ENCODE measurements at places on chromosomes 2 and 18.

GRCh38 chr2:86357392-86357963 lies 20.1 kb upstream of the REEP1 start:
- DNase-seq: no peak

DNA sequence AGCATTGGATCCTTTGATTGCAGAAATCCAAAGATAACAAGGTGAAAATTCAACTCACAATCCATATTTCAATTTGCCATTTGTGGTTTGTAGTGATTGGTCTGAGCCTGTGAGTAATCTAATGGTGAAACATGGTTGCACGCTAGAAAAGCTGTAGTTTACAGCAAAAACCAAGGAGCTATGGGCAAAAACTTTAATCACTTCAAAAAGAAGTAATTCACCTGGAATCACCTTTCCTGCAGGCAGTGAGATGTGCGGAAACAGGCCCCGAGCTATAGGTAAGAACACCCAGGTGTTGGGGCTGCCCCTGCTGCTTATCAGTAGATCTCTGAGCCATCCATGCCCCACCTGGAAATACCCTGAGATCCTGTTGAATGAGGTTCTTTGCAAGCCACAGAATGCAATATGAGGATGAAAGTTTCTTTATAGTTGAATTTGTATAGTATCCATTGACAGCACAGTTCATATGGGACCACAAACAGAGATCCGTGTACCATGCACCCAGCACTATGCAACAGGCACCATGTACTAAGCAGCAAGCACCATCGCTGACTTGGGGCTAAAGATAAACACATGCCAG lies 208.2 kb downstream of the SPP2 start:
- no peak for DNase-seq

DNA sequence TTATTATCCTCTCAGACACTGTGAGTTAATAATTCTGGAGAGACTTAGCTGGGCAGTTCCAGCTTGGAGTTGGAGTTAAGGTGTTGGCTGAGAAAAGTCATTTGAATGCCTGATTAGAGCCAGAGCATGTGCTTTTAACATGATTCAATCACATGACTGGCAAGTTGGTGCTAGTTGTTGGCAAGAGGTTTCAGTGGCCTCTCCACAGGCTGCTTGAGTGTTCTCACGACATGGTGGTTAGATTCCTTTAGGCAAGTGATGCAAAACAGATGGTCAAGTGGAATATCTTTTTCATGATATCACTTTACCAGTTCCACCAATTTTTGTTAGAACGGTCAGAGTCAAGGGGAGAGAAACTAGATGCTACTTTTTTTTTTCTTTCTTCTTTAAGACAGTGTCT lies 262.7 kb upstream of the FN1 start:
- DNase-seq: no peak

GRCh38 chr2:232890536-232890895 lies 20.5 kb downstream of the SNORC start:
- no peak for DNase-seq

DNA sequence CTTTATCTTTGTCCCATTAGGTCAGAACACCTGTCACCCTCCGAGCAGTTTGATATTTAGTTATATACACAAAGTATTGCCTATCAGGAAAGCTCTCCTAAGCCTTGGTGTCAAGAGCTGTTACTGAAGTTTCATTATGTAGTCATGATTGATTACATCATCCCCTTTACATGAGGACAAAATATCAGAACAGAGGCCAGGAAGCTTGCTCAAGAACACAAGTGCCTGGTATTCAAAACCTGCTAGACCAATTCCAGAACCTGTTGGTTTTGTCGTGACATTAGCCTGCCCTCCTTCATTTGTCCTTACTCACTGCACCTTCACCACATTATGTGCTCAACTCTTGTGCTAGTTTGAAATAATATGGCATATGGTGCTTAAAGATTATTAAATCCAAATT lies 377.1 kb downstream of the CDH19 start:
- DNase-seq: no peak

GRCh38 chr18:40066368-40066767 lies 1888.7 kb upstream of the PIK3C3 start:
- DNase-seq: no peak

DNA sequence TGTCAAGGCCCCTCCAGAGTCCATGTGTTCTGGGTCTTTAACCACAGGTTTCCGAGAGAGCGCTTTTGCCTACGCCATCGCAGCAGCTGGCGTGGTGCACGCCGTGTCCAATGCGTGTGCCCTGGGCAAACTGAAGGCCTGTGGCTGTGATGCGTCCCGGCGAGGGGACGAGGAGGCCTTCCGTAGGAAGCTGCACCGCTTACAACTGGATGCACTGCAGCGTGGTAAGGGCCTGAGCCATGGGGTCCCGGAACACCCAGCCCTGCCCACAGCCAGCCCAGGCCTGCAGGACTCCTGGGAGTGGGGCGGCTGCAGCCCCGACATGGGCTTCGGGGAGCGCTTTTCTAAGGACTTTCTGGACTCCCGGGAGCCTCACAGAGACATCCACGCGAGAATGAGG lies 9.3 kb downstream of the WNT10A start:
- no peak for DNase-seq

GRCh38 chr2:209334188-209335017 lies 89.4 kb upstream of the MAP2 start:
- DNase-seq: no peak

All from SW 1271 (cell line).